ENCODE measurements at places on chromosomes 12 and 14. TPM values are rescaled to one million over a fixed set of nuclear protein-coding genes. Genes with fewer than 3 reads are reported as not detected.
A peak's percentile ranks its signal among the peaks of the same experiment; 100 is the strongest.

Gene CACNA2D4
- 0.28 TPM for total RNA-seq

Gene PPFIA2
- total RNA-seq: 0.28 TPM

Gene KRT79
- not detected for total RNA-seq

Gene P2RX7
- total RNA-seq: 0.18 TPM

Gene CLEC9A
- total RNA-seq: not detected

DNA sequence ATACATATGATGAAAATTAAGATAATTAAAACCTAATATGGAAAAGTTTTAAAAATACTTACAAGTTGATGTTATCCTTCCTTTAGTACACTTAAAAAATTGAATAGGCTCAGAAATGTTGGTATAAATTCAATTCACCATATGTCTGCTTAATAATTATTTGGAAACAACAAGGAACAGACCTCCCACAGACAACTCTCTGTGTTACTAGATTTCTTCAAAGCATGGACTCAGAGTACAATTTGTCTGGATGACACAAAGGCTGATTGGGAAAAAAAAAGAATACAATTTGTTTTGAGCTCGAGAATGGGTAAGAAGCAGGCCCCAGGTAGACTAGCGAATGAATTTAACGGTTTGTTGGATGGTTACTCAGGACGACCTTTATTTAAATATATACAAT lies 48.9 kb upstream of the BTG1 start:
- DNase-seq: no peak

DNA sequence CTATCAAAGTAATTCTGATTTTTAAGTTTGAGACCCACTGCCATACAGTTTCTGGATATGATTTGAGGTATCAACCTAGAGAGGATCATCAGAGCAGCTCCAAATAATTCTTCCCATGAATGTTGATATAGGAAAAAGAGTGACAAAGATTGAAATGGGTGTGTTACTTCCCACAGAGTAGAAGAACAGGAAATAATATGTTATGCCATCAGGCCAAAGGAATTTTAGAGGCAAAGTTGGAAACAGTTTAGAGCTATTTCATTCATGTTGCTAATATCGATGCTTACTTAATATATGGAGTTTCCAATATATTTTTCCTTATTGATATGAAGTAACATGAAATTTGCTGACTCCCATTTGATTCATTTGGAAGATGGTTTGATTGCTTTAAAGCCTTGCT lies 8.9 kb upstream of the MSRB3 start:
- no peak for DNase-seq

DNA sequence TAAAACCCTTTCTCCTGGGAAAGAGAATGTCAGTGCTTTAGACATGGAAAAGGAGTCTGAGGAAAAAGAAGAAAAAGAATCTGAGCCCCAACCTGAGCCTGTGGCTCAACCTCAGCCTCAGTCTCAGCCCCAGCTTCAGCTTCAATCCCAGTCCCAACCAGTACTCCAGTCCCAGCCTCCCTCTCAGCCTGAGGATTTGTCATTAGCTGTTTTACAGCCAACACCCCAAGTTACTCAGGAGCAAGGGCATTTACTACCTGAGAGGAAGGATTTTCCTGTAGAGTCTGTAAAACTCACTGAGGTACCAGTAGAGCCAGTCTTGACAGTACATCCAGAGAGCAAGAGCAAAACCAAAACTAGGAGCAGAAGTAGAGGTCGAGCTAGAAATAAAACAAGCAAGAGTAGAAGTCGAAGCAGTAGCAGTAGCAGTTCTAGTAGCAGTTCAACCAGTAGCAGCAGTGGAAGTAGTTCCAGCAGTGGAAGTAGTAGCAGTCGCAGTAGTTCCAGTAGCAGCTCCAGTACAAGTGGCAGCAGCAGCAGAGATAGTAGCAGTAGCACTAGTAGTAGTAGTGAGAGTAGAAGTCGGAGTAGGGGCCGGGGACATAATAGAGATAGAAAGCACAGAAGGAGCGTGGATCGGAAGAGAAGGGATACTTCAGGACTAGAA lies 6.1 kb downstream of the PNN start:
- no peak for DNase-seq

- peak; percentile 52 for DNase-seq
Observed at GRCh38 chr14:83300476-83301064, 1766.9 kb upstream of the SEL1L start.

GRCh38 chr12:1093166-1093751 lies 102.2 kb downstream of the ERC1 start:
- DNase-seq: peak; percentile 67

GRCh38 chr12:56878010-56878339 lies 56.2 kb downstream of the SDR9C7 start:
- no peak for DNase-seq

Measured in IMR-90 (cell line).